ENCODE measurements at places on chromosomes 3 and 15.

GRCh38 chr3:189529468-189529867 lies 101.7 kb upstream of the TP63 start:
- no peak for DNase-seq

DNA sequence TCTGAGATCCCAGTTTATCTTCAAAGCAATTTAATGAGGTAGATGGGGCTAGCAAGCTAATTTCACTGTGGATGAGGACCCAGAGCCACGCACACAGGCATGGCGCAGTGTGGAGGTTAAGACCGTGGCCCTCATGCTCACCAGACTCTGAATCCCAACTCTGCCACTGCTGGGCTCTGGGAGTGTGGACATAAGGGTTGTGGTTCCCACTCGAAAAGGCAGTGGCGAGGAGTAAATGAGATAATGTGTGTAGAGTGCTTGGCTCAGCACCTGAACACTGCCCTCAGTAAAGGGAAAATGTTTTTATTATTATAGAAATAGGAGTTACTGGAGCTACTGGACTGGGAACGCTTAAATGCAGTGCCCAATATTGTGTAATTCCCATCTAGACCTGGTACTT lies 243.5 kb upstream of the TPM1 start:
- no peak for DNase-seq

DNA sequence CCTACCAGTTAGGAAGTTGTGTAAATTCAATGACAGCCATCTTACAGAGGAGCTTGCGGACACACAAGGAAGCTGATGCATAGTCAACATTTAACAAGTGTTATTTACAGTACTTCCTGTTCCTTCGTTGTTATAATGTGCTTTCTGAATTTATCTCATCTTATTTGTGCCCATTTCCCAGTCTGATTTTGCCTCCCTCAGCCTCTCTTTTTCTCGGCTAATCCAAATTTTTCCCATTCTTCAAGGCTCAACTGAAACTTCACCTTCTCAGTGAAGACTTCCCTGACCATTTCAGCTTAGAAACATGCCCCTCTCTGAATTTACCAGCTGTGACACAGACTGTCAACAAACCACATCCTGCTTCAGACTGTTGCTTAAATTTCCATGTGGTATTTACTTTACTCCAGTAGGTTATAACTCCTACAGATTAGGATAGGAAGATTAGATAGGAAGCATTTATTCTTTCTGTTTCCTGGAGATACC lies 55.7 kb upstream of the CP start:
- DNase-seq = no peak

DNA sequence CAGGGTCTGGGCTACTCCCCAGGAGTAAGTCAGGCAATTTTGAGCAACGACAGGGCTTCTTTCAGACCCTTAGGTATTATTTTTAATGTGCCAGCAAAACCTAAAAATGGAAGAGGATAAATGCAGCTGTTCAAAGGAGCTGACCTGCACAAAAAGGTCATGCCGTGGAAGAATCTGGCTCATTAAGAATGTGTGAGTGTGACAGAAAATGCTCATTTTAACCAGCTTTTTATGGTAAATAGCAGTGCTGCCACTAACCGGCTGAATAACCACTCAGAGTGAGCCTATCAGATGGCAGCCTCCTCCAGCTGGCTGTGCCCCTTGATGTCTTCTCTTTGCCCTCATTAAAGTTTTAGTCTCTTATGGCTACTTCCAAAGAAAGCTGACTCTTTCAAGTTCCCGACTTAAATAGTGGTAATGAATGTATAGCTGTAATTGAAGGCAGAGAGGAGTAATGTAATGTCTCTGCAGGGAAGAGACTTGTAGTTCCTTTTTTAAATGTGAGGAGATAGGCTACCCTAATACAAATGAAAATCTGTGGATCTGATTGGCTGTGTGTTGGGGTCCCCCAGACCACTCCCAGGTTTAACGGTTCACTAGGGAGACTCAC lies 9.5 kb upstream of the FSTL1 start:
- DNase-seq = no peak

DNA sequence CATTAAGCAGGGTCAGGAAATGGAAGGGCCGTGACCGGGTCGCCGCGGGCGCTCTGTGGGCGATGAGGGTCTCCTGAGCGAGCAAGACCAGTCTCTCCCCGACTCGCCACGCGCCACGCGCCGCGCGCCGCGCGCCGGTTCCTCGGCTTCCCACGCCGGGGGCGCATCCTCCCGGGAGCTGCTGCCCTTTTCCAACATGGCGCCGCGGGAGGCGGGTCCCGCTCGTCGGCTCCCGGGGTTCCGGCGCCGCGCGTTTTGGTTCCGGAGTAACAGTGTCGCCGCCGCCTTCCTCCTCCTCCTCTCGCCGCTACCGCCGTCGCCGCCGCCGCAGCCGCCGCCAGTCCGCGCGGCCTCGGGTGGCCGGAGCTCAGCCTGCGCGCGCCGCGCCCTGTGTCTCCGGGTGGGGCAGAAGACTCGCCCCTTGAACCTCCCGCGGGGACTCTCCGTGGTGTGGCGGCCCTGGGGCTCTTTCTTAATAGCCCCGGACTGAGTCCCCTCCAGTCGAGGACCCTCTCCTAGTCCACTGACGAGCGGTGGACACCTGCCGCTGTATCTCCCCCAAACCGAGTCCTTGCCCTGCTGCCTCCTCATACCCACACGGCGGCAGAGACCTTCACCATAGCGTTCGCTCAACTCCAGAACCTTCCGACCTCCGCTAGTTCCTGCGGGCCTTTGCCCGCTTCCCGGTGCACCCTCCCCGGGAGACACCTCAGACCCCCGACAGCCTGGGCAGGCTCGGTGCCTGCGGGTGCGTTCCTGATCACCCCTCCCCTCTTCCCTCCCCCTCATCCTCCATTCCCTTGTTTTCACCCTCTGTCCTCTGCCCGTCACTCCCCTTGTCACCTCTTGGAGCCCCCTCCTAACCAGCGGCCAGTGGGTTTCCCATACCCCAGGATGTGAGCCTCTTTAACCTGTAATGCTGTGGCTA lies at the start of gene MAP2K5:
Gene MAP2K5 (plus strand): TSS at position 284 of the 928 bp plus-strand sequence. CDS start 633 bp downstream, at position 917.
- DNase-seq = peak; percentile 93

GRCh38 chr3:14137445-14137844 lies 12.6 kb downstream of the TMEM43 start:
- DNase-seq = no peak

DNA sequence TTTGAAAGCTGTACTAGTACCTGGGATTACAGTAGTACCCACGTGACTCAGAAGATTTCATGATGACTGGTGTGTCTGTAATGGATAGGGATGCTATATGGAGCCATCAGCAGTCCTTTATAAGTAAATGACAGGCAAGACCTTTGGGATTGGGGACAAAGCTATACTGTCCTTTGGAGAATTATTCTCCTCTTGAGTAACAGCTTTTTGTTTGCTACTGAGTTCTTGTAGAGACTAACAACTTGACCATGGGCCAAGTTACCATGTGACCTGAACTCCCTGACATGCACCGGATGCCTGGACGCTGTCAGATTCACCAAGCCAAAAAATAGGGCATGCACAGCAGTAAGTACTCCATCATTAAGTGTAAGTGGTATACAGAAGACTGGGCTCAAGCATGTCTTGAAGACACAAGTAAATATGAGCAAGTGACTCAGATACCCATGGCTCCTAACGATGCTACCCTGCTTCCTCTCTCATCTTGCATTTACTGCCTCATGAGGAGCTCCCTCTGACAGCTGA lies 12.9 kb downstream of the SEC11A start:
- DNase-seq = peak; percentile 36

GRCh38 chr3:151544164-151544548 lies 83.3 kb upstream of the IGSF10 start:
- no peak for DNase-seq

GRCh38 chr3:50474717-50475116 lies 28.7 kb downstream of the CACNA2D2 start:
- no peak for DNase-seq

DNA sequence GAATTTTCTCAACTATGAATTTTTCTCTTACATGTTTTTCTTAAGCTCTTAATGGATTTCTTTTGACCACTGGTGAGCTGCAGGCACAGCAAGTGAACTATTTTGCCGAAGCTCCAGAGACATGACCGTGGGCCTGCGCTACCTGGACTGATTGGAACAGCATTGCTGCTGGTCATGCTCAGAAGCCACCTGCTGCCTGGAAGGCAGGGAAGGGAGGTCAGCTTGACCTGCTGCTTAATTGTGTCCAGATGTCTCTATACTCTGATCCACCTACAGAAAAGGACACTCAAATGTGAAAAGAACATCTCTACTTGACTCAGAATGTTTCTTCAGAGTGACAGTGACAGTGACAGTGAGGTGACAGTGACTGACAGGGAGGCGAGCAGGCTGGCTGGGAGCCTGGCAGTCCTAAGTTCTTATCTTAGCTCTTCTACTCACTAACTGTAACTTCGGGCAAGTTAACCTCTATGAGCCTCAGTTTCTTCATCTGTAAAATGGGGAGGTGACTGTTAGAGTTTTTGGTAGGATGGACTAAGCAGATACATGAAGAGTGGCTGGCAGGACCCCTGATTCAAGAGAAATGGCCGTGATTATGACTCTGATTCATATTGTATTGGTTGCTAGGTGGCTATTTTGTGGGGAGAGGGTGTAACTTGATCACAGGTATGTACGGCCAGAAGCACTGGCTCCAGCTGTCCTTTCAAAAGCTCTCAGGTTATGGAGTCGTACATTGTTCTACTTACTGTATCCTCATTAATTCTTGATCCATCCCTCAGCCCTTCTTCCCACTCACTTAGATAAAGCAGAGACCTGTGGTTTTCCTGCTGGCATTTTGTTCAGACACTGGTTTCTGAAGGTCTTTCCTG lies 54.8 kb upstream of the DLG1 start:
- DNase-seq = no peak

DNA sequence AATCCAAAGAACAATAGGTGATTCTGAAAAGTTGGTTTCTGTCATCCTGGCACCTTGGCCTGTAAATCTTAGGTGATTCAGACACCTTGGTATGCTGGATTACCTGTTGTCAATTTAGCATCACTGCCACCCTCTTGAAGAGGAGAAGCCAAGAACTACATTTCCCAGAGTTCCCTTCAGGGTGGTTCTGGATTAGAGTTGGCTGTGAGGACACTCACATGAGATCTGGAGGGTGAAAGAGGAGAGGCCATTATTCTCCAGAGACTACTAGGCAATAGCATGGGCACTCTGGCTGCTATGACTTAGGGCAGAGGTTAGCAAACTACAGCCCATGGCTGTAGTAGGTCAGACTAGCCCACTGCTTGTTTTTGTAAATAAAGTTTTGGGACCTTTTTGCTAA lies 41.7 kb upstream of the CORO2B start:
- no peak for DNase-seq

DNA sequence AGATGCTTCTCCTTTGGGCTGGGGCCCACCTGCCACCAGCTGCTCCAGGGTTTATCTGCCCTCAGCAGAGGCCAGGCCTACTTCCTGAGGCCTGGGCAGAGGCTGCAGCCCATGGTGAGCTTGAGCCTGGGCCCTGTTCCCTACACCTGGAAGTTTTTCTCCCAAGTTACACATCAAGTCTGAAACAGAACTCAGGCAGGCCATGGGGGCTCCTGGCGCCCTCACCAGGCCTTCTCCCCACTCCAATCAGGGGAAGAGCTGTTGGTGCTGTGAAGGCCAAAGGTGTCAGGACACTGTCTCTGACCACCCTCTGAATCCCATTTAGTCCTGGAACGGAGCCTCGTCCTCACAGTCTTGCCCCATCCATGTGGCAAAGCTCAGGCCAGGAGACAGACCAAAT lies 7.3 kb downstream of the VWA5B2 start:
- no peak for DNase-seq

- DNase-seq = no peak
Measured at GRCh38 chr15:38576837-38577236, 12.2 kb upstream of the RASGRP1 start.

GRCh38 chr3:19598870-19599269 lies 335.1 kb downstream of the EFHB start:
- no peak for DNase-seq

- DNase-seq = no peak
Measured at GRCh38 chr3:4794798-4795197, 184.4 kb upstream of the BHLHE40 start.

DNA sequence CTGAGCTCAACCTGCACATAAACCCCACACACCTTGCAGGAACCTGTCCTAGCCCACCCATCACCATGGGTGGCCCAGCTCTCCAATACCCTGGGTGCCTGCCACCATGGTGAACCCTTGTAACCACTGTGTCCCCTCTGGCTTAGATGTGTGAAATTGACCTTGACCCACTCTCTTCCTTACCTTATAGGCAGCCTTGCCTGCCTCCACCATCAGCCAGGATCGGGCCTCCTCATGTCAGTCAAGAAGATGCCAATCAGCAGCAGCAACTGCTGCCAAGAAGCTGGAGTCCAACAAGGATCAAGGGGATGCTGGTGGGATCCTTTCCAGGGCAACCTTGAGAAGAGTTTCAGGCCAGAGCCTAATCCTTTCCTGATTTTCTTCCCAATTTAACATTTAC lies 8.8 kb upstream of the CYP11A1 start:
- DNase-seq = no peak

DNA sequence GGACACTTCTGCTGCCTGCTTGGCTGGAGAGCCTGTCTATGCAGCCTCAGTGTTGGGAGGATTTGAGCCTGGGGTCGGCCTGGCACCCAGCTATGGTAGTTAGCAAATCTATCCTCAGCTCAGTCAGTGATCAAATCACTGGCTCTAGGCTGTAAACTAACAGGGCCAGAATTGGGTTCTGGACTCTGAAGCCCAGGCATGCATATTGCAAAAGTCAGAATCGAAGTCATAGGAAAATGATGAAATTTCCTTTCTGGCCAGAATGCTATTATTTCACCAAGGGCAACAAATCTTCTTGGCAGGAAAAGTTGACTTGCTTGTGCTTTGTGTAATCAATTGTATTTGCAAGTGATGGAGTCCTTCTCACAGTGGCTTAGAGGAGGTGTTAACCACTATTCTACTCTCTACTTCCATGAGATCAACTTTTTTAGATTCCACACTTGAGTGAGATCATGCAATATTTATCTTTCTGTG lies 482.6 kb upstream of the TPRG1 start:
- no peak for DNase-seq

DNA sequence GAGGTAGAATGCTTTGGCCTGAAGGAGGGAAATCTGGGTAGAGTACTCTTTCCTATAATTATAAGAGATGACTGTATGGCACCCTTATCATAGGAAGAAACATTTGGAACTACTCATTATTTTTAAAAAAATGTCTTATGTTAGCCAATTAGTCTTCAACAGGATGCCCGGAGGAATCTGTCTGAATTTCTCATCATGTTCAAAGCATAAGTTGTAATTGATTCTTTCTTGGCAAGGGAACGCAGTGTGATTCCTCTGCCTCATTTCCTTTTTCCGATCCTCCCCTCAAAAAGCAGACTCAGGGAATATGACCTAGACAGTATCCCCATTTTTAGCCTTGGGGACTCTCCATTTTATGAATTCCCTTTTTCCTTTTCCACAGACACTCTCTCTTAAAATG lies 165.1 kb downstream of the IL5RA start:
- no peak for DNase-seq

- DNase-seq = no peak
Measured at GRCh38 chr15:59611276-59612260, at the start of gene GCNT3. Gene GCNT3, plus strand, starts transcription at chr15:59611783. Its CDS starts 6,456 bp downstream, at chr15:59618239.
